ENCODE measurements at places on chromosomes 1 and 21.

DNA sequence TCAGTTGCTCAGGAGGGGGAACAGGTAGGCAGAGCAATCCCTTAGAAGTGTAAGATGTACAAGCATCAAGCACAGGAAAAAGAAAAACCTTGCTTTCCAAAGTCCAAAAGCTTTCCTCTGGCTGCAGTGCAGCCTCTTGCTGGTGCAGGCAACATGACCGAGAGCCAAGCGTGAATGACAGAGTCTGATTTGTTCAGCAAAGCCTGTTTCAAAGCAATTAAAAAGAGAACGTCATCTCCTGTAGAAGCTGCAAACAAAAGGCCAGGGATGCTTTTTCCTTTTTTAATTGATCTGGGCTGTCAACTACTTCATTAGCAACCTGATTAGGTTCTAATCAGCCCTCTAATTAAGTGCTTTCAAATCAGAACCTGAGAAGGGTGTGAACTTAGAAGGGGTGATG, 38.2 kb upstream of the PLA2G2C start:
- no peak for DNase-seq

- no peak for DNase-seq
Observed at GRCh38 chr1:230368363-230368762, 57.8 kb downstream of the PGBD5 start.

DNA sequence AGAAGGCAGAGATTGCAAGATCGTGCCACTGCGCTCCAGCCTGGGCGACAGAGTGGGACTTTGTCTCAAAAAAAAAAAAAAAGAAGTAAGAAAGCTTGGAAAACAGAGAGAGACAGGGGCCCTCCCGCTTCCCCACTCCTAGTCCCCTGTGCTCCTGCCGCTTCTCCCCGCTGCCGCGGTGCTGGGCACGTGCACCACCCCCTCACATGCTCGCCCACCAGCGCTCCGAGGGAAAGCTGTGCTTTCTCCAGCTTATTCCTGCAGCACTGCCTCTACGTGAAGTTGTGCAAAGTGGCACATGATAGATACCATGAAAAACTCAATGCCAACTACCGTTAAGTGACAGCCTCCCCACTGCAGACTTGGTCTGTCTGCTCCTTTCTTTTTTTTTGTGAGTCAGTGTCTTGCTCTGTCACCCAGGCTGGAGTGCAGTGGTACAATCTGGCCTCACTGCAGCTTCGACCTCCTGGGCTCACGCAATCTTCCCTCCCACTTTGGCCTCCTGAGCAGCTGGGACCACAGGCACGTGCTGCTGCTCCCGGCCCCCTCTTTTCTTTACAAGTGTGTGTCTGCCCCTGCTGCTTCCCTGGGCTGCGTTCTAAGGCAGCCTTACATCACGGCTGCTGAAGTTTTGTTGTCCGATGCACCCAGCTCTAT, 15.4 kb downstream of the SLX9 start:
- DNase-seq: no peak

DNA sequence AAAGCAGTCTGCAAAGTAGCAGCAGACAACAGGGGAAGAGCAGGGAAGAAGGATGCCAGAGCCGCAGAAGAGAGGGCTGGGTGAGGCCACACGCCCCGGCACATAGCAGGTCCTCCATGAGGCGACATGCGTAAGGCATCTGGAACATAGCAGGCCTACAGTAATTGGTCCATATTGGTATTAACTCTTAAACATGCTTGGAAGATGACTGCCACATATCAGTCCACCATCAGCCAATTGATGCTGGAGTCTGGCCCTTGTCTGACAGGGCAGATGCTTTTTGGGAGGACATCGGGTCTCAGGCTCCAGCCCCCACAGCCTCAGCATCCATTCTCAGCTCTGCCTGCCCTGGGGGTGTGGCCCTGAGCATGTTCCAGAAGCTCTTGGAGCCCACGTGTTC, 93.7 kb downstream of the TAS1R2 start:
- DNase-seq: no peak

DNA sequence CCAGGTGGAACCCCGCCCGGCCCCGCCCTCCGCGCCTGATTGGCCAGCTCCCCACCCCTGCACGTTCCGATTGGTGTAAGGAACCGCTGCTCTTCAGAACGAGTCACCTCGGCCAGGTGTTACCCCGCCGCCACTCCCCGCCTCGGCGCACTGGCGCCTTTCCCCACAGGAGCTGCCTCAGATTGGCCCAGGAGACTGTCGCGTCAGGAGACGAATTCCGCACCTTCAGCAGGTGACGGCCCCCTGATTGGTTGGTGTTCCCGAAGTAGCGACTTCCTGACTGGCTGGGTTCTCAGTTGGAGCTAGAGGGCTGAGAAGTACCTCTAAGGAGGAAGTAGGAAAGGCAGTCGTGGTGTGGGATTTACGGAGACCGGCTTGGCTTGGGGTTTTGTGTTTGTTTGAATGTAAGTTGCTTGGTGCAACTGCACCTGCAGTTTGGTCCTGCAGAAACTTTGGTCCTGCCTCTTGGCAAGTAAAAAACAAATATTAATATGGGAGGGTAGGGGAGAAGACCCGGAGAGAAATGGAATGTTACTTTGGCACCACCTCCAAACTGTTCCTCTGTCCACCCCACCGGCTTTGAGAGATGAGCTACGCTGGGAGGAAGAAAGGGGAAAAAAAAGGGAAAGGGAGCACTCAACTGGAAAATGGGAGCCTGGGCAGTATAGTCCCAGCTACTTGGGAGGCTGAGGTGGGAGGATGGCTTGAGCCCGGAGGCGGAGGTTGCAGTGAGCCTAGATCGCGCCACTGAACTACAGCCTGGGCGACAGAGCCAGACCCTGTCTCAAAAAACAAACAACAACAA, 415 bp upstream of the F11R start:
- no peak for DNase-seq

GRCh38 chr21:45074818-45075595, 627 bp downstream of the ADARB1 start:
- DNase-seq: no peak

DNA sequence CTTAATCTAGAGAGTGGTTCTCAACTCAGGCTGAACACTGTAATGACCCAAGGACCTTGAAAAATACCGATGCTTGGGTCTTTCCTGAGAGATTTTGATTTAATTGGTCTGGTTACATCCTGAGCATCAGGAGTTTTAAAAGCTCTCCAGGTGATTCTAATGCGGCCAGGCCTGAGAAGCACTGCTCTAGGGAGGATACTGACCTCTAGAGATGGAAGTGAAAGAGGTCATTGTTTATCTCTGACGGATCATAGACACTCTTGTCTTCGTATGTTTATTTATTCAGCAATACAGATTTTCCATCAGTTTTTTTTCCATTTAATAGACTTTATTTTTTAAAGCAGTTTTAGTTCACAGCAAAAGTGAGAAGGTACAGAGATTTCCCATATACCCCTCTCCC, 54.5 kb upstream of the IGSF5 start:
- DNase-seq: no peak

GRCh38 chr1:14247666-14248065, 350.8 kb upstream of the KAZN start:
- DNase-seq: no peak

DNA sequence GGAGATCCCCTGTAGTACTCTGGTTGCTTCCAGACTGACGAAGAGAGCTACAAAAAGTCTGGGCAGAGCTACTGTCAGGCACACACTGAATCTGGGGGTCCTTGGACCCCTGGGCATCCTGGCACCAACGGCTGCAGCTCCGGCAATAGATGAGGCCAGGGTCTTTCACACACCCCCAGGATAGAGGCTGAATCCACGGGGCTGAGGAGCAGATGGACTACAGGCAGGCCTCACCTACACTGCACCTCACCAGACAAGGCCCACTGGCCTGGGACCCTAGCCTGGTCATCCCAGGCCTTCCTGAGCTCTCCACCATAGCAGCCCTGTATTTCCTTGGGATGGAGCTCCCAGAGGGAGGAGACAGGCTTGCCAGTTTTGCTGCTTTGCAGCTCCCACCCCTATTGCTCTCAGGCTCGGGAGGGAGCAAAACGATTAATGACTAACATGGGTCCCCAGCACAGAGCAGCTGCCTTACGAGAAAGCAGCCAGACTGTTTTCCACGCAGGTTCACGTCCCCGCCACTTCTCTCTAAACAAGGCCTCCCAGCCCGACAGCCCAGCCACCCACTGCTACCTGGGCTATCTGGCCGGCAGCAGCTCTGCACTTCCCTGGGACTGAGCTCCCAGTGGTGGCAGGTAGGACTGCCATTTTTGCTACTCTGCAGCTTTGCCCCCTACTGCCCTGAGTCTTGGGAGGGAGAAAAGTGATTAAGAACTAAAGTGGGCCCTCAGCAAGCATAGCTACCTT, 1022.5 kb upstream of the ADGRL2 start:
- DNase-seq: no peak

DNA sequence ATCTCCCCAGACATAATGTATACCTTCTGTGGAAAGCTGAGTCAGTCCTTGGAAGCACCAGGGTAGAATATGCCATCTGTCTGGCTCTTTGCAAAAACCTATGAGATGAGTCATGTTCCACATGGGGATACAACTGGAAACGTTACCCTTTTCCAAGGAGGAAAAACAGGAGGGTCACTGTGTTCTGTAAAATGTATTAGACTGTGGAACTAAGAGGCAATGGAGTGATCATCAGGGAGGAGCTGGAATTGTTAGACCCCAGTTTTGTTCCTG, 16.1 kb upstream of the PSMD4 start:
- no peak for DNase-seq

- DNase-seq: no peak
Observed at GRCh38 chr21:32520875-32521735, 64.2 kb downstream of the TCP10L start.

DNA sequence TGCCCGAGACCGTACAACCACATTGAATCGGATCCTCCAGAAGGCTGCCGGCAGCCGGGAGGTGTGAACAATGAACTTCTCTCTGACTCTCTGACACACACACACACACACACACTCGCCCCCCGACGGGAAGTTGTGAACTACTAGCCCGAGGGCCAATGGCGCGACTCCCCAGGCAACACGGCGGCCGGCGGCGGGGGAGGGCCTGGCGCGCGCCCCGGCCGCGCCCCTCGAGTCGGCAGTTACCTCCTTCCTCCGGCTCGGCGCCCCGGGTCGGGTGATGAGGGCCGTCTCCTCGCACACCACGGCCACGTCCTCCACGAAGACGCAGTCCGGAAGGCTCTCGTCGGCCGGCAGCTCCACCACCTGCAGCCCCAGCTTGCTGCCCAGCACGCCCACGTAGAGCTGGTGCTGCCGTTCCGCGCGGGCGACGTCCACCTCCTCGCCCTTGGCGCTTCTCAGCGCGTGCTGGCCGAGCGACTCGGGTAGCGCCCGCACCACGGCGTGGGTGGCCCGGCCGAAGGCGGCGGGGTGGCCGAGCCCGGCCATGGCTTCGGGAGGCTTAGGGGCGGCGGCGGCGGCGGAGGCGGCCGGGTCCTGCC, 361 bp downstream of the DDAH1 start:
- DNase-seq: no peak

GRCh38 chr1:66295803-66296202, 238.2 kb upstream of the SGIP1 start:
- no peak for DNase-seq

DNA sequence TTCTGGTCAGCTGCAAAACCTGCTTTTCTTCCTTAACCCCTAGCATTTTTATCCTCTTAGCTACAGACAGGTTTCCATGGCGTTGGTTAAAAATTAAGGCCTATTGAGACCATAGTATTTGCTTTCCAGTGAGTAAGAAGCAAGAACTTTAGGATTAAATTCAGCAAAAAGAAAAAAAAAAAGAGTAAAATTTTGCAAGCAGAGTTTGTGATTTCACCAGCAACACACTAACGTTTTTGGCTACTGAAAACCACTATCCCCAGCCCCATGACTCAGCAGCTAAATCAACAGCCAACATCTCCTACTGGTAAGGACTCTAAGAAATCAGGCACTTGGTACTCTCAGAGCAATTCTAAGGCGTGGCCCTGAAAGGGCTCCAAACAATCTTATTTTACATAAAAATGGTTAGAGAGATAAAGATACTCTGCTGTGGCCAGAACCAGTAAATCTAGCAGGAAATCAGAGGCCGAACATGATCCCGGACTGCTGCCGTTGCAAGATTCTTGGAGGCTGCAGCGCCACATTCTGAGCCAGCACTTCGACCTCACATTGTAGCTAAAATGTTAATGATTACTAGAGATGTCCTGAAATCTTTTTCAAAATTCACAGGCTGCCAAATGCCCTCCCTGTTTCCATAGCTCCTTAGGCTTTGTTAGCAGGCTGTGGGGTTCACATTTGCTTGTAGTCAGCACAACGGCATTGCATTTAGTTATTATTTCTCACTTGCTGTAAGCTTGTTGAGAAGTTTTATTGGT, 1.6 kb upstream of the ENO1 start:
- DNase-seq: no peak

DNA sequence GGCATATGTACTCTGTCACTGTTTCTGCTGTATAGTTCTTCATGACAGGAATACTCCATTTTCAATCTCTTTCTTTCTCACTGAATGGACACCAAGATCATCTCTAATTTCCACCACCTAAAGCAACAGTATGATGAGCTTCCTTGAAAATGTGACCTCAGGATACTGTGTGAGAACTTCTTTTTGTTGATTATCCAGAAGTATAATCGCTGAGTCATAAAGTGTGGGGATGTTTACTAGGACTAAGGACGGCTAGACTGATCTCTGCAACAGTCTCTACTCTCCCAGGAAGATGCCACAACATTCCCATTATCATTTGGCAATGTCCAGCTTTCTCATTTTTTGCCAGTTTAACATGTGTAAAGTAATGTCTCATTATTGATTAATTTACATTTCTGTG, 70.3 kb downstream of the TNFSF18 start:
- no peak for DNase-seq

- DNase-seq: no peak
Observed at GRCh38 chr1:90501281-90501680, 215.8 kb downstream of the BARHL2 start.

GRCh38 chr1:156936721-156937220, 16.3 kb downstream of the LRRC71 start:
- no peak for DNase-seq

DNA sequence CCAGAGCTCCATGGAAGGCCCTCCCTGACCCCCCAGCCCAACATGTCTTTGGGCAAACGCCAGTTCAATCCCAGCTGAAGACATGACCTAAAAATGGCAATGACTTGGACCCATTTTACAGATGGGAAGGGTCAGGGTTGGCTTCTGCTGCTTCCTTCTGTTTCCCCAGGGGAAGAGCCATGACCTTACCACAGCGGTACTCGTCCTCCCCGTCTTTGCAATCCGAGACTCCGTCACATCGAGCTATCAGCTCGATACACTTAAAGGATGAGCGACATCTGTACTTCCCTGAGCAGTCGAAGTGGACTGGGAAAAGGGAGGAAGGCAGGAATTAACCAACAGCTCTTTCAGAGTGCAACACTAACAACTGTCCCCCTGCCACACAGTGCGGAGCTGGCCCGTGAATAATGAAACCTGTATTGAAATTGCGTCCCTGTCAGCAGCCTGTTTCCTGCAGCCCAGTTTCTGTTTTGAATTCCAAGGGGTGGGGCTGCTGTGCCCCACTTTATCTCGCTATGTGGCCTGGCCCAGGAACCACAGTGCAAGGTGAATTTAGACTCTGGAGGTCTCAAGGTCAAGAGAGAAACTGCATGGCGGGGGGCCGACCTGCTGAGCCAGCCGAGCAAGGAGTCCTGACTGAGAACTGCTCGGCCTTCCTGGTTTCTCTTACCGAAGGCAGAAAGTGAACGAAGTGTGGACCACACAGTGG, 7.0 kb downstream of the TMPRSS3 start:
- no peak for DNase-seq

Data from right renal pelvis (tissue), 4 donors.